ENCODE measurements at places on chromosomes 3 and 15. TPM values are rescaled to one million over a fixed set of nuclear protein-coding genes. Genes with fewer than 3 reads are reported as not detected.

DNA sequence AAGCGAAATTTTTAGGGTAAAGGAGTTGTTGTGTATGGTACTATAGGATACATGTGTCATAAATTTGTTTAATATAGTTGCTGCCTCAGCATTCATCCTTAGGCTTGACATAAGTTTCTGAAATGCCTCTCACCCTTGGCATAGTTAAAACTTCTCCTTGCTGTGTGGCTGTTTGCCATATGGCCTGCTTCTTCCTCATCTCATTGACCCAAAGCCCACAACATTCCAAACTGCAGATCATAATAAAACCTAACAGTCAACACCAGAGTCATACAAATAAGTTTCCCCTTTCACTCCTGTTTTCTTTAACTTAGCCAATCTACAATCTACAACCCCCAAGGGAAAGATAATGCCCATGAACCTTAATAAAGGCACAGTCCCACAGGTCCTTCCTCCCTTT, 136.6 kb downstream of the TMCC1 start:
- no peak for DNase-seq

GRCh38 chr3:100209948-100210771, 50.6 kb upstream of the TBC1D23 start:
- DNase-seq = no peak

Gene MOBP
- total RNA-seq = 0.10 TPM

DNA sequence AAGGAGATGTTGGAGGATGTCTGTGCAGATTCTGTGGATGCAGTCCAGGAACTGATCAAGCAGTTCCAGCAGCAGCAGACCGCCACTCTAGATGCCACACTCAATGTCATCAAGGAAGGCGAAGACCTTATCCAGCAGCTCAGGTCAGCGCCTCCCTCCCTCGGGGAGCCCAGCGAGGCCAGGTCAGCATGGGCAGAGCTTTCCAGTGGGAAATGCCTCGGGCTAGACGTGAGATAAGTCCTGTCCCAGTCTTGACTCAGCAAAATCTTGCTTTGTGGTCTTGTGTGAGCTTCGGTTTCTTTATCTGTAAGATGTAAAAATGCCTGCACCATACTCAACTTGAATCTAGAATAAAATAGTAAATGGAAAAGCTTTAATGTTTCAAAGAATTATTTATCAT, 335.1 kb upstream of the UMPS start:
- DNase-seq = no peak

Gene ST8SIA2
- 0.31 TPM for total RNA-seq
